RCC 7860 (cell line): ENCODE measurements at places on chromosomes 4 and X.

- DNase-seq, result no peak
Measured at GRCh38 chr4:118997601-118998000, 108.9 kb downstream of the SYNPO2 start.

DNA sequence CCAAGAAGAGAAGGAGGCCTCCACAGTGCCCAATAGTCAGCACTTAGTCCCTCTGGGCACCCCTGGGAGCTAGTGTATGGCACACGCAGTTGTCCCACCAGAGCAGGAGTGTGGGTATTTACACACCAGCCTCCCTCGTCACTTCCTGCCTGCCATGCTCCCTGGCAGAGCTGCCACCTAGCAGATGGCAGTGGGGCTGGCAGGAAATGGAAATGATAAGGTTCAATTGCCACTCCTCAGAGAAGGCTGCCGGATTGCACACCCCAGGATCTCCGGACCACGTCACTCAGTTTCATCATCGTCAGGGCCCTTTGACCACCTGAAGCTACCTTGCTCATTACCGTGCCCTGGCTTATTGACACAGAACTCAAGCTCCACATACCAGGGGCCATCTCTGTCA lies 173.3 kb upstream of the PSAPL1 start:
- DNase-seq, result no peak

DNA sequence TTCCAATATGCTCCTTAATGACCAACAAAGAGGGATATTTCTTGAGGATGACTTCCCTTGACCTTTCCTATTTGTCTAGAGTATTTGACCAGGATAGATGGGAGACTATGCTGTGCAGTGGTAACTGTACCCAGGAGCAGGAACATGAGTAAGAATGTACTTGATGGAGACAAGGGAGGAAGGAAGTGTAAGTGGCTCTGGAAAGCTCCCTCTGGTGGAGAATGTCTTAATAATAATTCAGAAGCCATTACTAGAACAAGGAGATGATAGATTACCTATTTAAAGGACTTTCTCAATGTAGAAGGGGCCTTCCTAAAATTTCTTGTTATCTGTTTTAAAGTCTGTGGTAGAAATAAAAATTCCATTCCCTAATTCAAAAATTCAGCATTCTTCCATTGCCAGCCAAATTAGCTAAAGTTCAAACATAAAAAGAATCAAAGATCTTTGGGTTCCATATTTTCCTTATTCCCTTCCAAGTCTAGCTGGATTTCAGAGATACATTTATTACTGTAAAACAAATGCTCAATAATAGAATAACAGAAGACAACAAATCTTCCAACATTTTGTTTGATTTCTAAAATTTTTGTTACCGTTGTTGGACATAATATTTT lies 83.8 kb downstream of the GRID2 start:
- peak; percentile 32 for DNase-seq

DNA sequence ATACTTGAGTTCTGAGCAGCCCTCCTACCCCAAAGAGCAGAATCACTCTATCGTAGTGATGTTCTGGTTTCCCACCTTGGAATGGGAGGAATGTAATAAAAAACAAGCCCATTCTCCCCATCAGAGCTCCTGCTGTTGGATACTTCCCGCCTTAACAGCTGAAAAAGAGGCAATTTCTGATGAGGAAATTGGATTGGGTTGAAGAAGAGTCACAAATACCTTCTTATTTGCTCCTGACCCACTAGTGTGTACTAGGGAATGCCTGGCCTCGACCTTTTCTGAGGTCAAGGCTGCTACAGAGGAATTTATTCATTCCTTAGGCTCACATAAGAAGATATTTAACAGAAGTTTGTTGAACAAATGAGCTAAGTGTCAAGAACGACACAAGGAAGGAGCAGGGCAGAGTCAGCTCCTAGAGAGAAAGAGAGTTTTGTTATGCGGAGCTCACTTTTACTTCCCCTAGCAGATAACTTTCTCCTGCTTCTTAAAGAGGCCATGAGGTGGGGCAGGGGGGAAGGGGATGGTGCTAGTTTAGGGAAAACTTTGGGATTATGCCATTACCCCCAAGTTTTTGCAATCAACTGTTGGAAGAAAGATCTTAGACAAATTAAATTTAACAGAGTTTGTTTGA lies 273.8 kb upstream of the CLNK start:
- DNase-seq, result no peak

- no peak for DNase-seq
Measured at GRCh38 chrX:136380010-136380769, 79.4 kb downstream of the ADGRG4 start.

GRCh38 chr4:36549992-36550391 lies 268.6 kb downstream of the DTHD1 start:
- no peak for DNase-seq

DNA sequence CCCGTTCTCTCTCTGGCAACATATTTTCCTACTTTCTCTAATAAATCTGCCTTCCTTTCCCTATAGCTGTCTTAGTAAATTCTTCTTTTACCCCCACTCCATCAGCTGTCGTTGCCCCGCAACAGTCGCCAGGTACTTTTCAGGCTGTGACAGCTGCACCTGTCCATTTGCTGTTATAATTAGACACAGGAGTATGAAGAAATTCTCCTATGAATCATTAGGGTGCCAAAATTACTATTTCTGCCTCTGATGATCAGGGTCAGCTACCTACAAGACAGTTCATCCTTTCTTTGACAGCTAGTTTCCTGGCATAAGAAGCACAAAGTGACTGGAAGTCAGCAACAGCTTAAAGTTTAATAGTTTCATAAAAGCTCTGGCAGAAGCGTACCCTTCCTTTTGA lies 19.5 kb upstream of the GALNTL6 start:
- DNase-seq, result no peak

DNA sequence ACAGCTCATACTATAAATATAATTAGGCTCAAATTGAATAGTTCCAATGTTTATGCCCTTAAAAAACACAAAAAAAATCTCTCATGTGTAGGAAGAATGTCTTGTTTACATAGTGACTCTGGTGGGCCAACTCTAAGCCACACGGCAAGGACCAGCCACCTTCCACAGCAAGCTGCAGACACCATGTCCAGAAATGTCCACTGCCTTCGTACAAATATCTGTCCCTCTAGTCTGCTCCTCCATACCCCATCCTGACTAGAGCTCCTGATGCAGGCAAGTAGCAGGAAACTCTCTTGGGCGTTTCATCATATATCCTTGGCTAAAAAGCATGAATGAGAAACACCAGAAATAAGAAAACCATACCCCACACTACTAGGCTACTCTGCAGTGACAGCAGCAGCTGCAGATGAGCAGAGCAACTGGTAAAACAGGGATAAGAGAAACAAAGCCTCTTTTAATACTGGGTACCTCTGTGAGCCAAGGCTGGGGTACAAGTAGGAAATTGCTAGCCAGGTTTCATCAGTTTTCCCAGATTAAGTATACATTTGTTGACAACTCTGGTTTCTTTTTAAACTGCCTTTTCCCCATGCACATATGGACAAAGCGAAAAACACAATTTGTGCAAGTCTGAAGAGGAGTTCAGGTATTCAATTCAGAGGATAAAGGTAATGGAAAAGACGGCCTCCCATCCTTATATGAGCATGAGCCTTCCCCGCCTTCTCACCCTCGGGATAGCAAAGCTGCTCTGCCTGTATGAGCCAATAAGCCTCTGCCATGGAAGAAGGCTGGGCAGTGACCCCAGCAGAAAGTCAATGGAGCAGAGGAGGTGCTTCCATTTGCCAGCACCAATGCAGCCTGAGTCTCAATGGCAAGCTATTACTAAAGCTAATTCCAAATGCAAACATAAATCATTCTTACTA lies 245.4 kb downstream of the DCLK2 start:
- DNase-seq, result no peak

GRCh38 chr4:186812592-186812991 lies 88.9 kb upstream of the FAT1 start:
- no peak for DNase-seq

- DNase-seq, result no peak
Measured at GRCh38 chr4:109645874-109646710, 57.2 kb downstream of the CASP6 start.

GRCh38 chrX:104137496-104137895 lies 19.3 kb downstream of the SLC25A53 start:
- DNase-seq, result no peak

DNA sequence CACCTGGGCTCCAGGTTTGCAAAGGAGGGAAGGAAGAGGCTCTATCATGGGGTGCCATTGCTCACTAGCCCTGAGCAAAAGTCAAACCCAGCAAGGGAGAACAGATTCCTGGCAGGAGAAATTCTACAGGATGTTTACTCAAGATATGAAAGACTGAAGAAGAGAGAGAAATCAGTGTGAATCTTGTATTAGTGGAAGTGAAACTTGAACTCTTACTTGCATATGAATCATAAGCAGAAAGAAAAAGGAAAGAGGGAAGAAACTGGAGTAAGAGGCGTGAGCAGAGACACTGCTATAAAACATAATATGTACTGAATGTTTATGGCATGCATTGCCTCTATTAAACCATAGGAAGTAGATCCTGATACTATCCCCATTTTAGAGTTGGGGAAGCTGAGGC lies 60.9 kb downstream of the C4orf46 start:
- no peak for DNase-seq

DNA sequence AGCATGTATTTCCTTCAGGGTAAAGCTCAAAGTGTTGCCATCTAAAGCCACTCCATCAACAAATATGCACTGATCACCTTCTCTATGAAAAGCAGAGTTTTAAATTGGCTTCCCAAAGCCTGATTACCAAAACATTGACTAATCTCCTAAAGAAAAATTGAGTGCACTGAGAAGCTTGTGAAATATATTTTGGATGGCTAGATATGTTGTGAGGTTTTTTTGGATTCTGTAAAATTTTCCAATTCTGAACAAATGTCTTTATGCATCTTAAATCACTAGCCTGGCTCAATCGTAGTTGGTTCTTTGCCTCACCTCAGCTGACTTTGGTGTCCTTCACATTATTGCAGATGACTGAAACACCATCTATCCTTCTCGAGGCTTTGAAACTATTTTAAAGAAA lies 14.9 kb upstream of the EXOSC9 start:
- no peak for DNase-seq

DNA sequence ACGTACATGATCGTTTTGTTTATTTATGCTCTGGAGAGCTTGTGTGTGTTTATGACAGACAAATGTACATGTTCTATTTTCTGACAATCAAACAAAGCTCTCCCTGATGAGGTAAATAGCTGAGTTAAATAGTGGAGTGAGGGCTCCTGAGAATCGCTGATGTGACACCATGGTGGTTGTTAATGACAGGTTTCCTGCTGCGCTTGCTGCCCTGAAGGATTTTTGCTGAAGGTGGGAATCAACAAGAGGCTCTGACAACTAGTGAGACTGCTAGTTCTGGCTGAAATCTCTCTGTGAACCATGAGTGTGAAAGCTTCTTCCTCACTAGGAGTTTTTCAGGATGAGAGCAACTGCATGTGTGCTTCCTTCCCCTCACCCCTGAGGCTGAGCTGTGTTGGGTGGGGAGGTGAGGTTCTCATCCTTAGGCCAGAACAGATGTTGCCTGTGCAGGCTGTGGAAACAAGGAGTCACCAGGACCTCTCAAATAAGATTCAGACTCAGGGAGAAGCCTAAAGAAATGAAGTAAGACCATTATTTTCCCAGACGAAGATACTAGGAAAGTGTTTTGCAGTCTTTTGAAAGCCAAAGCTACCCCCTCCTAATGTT lies 173.4 kb upstream of the JADE1 start:
- no peak for DNase-seq

DNA sequence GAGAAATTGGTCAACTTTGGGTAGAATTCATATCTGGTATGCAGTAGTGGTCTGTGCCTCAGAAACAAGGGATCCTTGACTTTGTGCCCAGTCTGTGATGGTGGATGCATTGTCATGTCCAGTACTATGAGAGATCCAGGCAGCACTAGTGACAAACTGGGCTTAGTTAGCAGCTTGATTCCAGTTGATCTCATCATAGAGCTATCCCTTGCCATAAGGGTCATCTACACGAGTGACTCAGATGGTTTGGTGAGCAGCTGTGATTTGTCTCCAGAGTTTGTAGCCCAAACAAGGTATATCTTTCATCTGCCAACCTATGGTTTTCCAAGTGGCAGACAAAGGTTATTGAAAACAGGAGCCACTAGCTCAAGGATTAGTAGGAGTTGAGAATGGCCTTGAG lies 298.8 kb downstream of the GBA3 start:
- DNase-seq, result peak; percentile 60

DNA sequence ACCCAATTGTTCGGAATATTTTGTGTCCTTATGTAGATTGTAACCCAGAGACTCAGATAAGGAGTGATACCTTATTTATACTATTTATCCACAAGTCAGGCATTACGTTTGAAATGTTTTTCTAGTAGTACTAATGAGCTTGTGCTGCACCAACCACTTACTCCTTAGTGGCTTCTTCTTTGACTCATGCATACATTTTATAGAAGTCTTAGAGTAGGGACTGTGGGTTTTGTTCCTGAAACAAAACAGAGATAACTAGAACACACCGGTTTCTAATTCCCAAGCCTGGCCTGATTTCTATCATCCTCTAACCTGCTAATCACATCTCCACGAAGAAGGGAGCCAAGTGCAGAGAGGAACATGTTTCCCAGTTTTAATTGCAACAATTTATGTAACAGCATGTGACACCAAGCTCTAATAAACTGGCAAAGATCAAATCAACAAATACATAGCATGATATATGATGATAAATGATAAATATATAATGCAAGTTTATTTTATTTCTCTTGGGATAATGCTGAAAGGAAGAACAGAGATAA lies 32.3 kb downstream of the MGARP start:
- DNase-seq, result no peak

GRCh38 chr4:7815981-7816380 lies 123.7 kb downstream of the AFAP1 start:
- no peak for DNase-seq

GRCh38 chr4:59597536-59598329 lies 1602.4 kb upstream of the ADGRL3 start:
- DNase-seq, result no peak

DNA sequence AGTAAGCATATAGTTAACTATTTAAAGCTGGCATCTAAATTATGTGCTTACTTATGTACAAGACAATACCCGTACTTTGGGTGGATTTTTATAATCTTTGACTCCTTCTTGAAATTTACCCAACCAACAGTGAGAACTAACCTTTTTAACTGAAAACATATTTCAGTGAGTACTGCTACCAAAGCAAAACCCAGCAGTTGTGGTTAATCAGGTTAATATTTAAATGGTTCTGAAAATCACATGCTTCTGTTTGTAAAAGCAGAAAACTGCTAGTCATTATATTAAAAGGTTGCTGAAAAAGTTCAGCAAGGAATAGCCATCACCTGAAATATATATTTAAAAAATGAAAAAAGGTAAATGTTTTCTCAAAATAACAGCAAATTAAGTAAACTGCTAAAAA lies 20.0 kb downstream of the UBE2D3 start:
- no peak for DNase-seq

DNA sequence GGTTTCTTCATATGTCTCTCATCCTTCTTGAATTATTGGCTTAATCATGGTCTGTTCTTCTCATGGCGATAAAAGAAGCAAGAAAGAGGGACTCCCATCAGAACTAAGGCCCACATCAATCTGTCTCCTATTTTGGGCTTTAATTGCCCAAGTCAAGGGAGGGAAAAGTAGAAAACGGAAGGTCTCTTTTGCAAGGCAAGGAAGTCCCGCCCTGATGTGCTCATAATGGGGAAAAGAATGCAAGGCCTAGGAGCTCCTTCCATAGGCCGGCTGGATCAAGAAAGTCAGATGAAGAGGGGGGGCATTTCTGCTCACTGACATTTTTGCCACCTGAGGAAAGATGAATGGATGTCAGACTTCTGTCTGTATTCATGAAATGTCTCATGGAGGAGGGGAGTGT lies 127.7 kb upstream of the RPS6KA3 start:
- DNase-seq, result no peak
